ENCODE measurements at places on chromosomes 2 and 18. TPM values are rescaled to one million over a fixed set of nuclear protein-coding genes. Genes with fewer than 3 reads are reported as not detected.

CENPO gene
- polyA plus RNA-seq, result 2.4 TPM

PRKAG3 gene
- polyA plus RNA-seq, result not detected

CTLA4 gene
- polyA plus RNA-seq, result 0.25 TPM

ABCG8 gene
- 0.01 TPM for polyA plus RNA-seq

LONRF2 gene
- 5.0 TPM for polyA plus RNA-seq

POTEE gene
- not detected for polyA plus RNA-seq

DNA sequence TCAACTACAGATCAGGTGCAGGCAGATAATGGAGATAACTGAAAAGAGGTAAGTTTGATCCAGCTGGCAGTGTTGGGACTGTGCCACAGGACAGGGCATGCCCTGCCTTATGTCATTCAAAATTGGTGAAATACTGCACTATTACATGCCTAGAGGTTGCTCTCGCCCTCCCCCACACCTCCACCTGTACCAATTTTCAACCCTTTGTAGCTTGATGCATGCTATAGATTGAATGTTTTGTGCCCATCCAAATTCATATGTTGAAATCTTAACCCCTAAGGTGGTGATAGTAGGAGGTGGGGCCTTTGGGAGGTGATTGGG, 72.1 kb upstream of the LYPD6B start:
- no peak for DNase-seq

- DNase-seq, result no peak
These were observed 50.5 kb downstream of the PAX3 start for GRCh38 chr2:222248256-222248655.

- no peak for DNase-seq
These were observed 9.6 kb downstream of the IMMT start for GRCh38 chr2:86185517-86186212.

DNA sequence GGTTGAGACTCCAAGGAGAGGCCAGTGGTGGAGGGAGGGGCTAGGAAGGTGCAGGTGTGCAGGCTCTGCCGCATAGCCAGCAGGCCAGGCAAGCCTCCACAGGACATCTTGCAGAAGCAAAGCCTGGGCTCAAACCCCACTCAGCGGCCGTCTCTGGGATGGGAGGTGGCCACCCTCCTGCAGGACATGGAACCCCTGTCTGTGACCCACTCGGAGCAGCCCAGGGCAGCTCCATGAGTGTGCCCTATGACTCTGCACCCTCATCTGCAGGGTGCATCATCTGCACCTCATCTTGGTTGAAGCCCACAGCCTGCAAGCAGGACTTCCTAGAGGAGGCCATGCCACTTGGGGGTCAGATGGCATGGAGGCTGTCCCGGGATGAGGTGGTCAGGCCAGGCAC, 46.3 kb downstream of the GPC1 start:
- no peak for DNase-seq

GRCh38 chr2:46939626-46940359, 24.2 kb upstream of the MCFD2 start:
- no peak for DNase-seq

GRCh38 chr2:120177001-120177621, 46.1 kb downstream of the TMEM185B start:
- peak; percentile 17 for DNase-seq

All from urinary bladder (tissue), 4 donors.